Activated T-helper 17 cell treated with anti-CD3 and anti-CD28 coated beads, Interleukin-2, amount 50 U/mL, for 72 hours (primary cell): ENCODE measurements at places on chromosomes 2 and 18. TPM values are rescaled to one million over a fixed set of nuclear protein-coding genes. Genes with fewer than 3 reads are reported as not detected.

- ATAC-seq = no peak
Observed at GRCh38 chr2:1698188-1698945, 45.9 kb downstream of the PXDN start.

DNA sequence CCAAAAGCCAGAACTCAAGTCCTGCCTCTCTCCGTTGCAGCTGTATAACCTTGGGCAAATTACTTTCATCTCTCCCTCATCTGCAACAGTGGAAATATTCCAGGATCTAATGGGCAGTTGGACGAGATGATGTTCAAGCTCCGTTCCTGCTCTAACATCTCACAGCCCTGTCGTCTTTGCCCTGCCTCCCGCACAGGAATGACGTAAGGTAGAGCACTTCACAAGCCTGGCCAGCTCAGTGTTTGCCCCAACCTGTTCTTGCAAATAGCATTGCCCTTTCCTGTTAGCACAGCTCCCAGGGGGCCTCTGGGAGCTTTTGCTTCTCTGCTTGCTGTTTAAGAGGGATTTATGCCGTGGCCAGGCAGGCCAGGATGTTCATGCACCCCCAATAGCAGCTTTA, 107.9 kb downstream of the KLHL29 start:
- ATAC-seq = no peak

DNA sequence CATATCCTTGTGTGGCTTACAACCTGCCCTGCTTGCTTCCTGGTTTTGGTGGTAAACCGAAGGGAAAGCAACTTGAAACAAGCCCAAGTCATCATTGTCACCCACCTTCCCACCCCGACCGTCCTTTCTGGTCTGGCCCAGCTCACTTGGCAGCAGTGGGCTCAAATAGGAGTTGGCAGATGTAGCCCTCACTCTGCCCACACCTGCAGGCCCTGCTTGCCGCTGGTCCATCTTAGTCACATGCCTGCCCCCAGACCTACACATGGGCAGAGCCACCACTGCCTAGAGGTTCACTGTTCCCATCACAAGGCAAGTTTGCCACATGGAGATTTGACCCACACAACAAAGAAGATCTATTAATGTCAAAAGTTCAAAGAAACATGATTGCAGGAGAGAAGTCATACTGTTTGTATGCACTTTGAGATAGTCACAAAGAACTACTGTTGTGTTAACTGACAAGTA, 9.3 kb downstream of the EIPR1 start:
- no peak for ATAC-seq

Gene EPB41L5
- 2.4 TPM for total RNA-seq
